ENCODE measurements at places on chromosomes 2 and 18.

- no peak for DNase-seq
Observed at GRCh38 chr2:127525691-127526131, 578 bp downstream of the IWS1 start.

DNA sequence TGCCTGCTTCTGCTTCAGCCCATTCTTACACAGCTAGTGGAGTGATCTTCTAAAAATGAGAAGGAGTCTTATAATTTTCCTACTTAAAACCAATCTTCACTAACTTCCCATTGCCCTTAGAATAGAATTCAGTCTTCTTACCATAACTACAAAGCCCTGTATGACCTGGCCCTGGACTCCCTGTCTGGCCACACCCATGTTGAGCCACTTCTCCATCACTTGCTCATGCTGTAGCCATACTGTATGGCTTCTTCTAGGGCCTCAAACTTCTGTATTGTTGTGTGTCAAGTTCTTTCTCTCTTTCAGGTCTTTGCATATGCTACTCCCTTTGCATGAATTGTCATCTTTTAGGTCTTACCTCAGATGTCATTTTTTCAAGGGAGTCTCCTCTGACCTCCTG lies 11.2 kb downstream of the DGUOK start:
- no peak for DNase-seq

- DNase-seq: no peak
Observed at GRCh38 chr2:216634370-216635148, 1.3 kb downstream of the IGFBP2 start.

DNA sequence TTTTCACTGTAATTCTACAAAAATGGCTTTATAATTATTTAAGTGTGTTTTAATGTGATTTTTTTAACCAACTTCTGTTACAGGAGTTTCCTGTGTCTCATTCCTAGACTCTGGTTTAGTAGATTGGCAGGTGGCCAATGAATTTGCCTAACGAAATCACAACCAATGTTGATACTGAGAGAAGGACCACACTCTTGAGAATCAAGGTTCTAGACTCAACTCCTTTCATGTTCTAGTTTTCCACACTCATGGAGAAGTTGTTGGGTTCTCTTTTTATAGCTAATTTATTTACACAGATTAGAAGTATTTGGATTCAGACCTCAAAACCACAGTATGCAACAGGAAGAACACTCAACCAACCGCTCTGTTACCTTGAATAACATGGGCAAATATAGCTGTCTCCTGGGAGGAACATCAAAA lies 22.6 kb upstream of the USP34 start:
- peak; percentile 9 for DNase-seq

DNA sequence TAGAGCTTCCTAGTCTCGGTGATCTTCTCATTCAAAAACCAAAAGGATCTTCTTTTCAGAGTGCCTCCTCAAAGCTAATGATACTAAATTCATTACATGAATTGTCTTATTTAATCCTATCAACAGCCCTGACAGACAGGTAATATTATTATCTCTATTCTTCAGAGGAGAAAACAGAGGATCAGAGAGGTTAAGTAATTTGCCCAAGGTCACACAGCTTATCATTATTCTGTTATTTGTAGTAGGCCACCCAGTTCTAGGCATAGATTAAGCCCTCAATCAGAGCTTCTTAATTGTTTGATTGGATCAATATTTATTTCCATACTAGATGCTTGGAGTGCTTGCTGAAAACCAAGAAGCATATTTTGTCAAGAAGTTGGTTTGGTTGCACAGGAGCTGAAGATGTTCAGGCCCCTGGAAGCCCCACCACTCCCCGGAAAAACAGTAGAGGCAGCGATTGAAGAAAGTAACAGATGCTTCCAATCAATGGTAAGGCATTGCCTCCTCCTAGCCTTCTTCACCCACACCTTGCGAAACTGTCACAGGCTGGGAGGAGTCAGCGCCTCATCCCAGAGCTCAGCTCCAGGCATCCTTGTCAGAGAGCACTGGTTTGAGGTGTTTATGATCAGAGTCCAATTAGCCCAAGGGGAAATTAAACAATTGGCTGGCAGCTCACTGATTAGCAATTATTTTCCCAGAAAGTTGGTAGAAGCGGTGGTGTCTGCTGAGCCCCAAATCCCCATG lies 487.2 kb downstream of the BCL11A start:
- DNase-seq: no peak

- DNase-seq: no peak
Observed at GRCh38 chr2:187369471-187369870, 78.6 kb downstream of the CALCRL start.

DNA sequence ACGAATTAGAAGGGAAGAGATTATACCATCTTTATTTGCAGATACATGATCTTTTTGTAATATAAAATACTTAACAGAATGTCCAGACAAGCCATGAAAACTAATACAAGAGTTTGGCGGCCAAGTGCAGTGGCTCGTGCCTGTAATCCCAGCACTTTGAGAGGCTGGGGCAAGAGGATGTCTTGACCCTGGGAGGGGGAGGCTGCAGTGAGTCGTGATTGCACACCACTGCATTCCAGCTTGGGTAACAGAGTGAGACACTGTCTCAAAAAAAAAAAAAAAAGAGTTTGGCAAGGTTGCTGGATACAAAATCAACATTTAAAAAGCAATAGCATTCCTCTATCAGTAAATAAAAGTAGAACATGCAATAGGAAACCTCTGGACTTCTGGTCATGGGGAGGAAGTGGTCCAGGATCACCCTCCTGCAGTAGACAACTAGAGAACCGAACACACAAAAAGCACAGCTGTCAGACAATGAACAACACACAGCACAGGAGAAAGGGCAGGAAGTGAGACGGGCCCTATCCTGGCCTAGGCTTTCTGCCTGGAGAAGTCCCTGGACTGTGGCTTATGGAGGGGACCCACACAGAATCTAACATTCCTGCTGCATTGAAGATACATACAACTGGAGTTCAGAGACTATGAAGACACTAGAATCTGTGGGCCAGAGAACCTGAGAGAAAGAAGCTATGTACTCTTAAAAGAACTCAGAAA lies 118.9 kb upstream of the ARL4C start:
- DNase-seq: no peak

DNA sequence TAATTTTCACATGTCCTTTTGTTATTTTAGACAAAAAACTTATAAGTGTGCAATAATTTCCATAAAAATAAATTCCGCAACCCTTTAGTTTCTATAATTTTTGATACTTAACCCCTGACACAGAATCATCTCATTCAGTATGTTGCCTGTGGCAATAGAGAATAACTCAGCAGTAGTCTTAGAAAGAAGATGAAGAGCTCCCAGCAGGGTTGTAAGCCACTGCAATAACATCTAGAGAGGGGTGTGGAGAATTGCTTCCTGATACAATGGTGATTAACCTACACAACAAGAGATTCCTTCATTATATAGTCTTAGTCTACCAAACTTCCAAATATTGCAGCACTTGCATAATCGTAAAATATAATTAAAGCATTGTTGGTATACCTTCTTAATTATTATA lies 118.9 kb downstream of the TMX3 start:
- DNase-seq: no peak

- DNase-seq: no peak
Observed at GRCh38 chr18:27861539-27861938, 315.4 kb downstream of the CDH2 start.

DNA sequence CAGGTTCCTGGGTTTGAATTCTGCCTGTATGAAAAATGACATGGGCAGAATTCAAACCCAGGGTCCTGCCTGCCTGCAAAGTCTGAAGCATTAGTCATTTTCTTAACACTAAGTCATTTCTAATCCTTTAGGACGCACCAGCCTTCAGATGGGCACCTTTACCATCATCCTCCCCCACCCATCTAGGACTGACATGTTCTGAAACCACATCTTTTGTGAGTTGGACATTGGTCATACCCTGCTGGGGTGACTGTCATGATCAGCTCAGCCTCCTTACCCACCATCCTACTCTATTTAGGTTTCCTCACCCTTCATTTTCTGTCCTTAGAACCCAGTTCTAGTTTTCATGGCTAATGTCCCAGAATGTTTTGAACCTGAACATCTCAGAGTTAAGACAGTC lies 104.9 kb downstream of the TRIB2 start:
- DNase-seq: no peak

DNA sequence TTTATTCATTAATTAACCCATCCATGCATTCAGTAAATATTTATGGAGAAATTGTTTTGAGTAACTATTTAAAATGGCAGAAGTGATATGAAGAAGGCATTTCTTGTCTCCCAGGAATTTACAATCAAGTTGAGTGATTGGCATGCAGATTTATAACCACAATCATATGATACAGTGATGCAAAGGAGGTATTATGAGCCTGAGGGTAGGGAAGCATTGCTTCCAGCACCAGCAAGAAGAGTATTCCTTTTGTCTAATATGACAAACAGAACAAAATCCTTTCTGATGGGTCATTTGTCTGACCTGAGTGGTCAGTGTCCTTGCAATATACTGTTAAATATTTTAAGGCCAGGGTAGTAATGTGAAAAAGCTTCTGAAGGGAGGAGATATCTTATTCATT lies 244.2 kb upstream of the RGPD4 start:
- no peak for DNase-seq

DNA sequence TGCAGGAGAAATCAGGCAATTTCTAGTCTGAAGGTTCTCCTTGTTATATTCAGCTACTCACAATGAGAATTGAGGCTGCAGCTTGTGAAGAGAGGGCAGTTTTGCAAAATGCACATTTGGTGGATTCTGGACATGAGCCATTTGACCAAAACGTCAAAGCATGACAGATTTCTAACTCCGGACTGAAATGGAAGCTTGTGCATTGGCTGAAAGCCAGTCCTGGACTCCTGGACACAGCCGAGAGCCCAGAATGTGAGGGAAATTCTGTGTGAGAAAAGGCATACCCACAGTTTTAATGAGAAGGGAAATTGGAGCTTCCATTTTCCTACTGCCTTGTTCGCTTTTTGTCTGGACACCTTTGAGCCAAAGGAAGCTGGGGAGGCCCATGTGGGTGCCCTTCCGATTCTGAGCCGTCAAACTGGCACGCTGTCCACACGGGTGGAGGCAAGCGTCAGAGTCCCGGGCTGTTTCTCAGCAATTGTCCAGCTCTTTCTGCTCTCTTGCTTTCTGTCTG lies 23.7 kb upstream of the ROCK2 start:
- no peak for DNase-seq

DNA sequence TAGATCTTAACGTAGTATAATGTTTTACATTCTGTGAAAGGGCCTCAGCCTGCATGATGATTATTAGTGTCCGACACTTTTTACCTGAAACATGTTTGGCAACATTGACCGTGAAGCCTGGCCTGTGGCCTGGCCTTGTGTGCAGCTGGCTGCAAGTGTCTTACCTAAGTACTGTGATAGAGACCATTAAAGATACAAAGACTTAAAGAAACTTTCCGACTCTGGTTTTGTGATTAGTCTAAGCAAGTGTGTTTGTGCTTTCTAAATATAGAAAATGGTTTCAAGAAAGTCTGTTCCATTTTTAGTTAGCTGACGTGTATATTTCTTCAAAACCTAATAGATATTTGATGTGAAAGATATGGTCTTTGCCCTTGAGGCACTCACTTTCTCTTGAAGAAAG lies 601.8 kb downstream of the LRP1B start:
- DNase-seq: no peak

- DNase-seq: no peak
Observed at GRCh38 chr18:74949611-74950010, 259.3 kb downstream of the PTGR3 start.

Measured in fibroblast of skin of left quadriceps (primary cell).